Activated T-cell treated with anti-CD3 and anti-CD28 coated beads for 24 hours (primary cell): ENCODE measurements at places on chromosomes 1 and 21.

GRCh38 chr21:45141507-45141906 is 67.1 kb downstream of the ADARB1 start:
- no peak for DNase-seq

DNA sequence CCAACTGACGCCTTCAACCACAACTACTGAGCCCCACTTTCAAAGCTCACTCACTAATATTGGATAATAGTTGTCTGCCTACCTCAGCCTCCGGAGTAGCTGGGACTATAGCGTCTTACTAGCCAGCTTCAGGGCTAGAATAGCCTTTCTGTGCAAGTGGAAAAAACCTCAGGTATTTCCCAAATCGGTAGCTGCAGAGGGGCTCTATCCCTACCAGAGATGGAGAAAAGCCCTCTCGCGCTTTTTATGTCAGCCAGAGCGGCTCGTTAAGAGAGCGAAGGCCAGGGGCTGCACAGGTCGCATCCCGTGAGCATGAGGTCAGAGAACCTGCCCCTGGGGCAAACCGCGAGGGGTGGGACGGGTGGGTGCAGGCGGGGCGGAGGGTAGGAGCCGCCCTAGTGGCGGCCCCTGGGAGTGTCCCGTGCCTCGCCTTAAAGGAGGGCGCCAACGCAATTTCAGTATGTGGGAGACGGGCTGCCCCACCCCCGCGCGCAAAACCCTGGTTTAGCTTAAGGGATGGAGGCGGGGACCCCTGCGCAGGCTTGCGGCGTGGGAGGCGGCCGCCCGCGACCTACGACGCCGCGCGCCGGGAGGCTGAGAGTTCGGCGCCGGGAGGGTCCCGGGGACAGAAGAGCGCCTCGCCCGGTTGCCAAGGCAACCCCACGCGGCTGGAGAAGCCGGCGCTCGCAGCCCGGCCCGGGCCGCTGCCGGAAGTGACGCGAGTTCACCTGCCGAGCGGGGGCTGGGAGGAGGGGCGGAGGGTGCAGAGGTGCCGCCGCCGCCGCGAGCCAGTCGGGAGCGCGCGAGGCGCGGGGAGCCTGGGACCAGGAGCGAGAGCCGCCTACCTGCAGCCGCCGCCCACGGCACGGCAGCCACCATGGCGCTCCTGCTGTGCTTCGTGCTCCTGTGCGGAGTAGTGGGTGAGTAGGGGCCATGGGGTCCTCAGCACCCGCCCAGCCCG is at the start of gene CXADR:
TSS of gene CXADR (plus strand) at position 791 of the 961 bp plus-strand sequence. CDS start at position 878, 87 bp downstream.
- peak; percentile 62 for DNase-seq

DNA sequence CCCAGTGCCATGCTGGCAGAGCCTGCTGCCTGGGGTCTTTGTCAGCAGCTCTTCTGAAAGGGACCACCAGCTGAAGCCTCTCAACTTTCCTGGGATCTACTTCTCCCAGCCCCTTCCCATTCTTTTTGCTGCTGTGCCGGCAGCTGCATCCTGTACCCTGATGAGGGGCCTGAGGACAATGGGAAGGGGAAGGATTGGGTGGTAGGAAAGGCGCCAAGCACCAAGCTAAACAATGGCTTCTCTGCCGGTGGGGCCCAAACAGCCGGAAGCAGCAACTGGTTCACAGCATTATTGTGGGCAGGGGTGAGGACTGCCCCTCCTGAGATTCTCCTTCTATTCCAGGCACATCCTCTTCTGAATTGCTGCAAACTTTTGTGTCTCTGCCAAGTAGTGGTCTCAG is 5.0 kb upstream of the EFCAB14 start:
- DNase-seq = no peak

GRCh38 chr21:31898933-31899630 is 26.3 kb downstream of the HUNK start:
- no peak for DNase-seq

GRCh38 chr1:57067863-57068262 is 102.0 kb upstream of the C8B start:
- DNase-seq = no peak

DNA sequence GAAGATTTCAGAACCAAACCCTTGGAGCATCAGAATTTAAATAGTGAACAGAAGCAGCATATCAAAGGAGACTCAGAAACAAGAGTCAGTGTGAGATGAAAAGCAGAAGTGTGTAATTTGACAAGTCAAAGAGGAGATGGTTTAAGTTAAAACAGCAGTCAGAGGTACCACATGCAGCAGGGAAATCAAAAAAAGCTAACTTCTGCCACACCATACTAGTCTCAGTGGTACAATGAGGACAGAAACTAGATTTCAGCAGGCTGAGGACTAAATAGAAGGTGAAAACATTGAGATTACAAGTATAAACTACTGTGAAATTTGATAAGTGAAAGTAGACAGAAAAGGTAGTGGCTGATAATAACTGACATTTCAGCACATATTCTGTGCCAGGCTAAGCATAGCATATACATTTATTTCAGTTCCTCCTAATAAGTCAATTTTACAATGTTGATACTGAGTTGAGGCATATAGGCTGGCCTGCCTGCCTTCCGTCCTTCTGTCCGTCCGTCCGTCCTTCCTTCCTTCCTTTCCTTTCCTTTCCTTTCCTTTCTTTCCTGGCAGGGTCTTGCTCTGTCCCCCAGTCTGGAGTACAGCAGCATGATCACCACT is 12.6 kb downstream of the SUCO start:
- no peak for DNase-seq

GRCh38 chr1:100979631-100980030 is 46.0 kb downstream of the DPH5 start:
- no peak for DNase-seq

DNA sequence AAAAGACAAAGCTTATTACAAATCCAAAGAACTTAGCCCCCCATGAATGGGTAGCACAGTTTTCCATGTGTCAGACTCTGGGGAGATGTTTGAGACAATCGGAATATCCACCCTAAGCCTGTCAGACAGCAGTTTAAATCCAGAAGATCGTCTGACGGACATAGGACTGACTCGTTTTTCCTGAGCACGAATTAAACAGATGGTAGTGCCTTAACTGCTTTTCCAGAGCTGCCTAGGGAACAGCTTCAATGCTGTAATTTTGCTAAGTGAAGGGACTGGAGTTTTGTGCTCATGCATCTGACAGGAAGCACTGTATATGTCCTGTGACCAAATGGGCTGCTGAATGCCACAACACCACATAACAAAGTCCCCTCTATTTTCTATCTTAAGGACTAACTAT is 48.6 kb downstream of the PCNX2 start:
- no peak for DNase-seq

DNA sequence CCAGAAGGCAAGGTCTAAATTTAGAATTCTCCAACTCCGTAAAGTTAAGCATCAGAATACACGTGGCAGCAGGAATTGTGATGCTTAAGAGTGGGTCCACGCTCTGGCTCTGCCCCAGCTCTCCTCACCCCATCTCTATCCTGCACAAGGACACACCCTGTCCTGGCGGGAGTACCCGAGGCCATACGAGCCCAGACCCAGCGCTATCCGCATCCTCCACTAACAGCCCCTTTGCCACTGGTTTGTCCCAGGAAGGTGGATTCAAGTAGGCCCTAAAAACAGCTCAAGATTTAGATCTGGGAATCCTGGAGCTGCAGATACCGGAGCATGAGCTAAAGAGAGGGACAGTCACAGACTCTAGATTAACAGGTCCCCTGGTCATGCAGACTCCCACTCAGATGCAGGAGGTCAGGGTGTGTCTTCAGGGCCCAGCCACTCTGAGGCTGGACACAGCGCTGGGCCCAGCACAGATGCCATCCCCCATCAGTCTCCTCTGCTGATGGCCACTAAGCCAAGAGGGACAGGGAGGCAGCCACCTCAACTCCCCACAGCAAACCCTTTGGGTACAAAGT is 393.3 kb downstream of the NPHP4 start:
- DNase-seq = no peak

DNA sequence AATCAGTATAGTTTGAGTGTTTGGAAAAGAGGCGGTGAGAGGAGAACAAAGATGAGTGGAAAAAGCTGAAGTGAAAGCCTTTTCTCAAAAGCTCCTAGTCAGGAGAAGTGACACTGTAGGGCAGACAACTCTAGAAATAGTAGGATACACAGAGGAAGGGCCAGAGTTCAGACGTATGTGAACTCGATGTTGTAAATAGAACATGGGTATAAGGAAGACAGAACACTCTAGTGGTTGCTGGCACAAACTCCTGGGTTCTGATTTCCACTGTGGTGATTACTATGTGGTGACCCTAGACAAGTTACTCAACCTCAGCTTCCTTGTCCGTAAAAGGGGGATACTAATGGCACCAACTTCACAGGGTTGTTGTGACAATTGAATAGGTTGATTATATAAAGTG is 30.2 kb upstream of the MGST3 start:
- DNase-seq = no peak

GRCh38 chr1:192824511-192824910 is 15.7 kb downstream of the RGS2 start:
- DNase-seq = no peak
